ENCODE measurements at places on chromosomes 6 and 20.
A peak's percentile ranks its signal among the peaks of the same experiment; 100 is the strongest.

DNA sequence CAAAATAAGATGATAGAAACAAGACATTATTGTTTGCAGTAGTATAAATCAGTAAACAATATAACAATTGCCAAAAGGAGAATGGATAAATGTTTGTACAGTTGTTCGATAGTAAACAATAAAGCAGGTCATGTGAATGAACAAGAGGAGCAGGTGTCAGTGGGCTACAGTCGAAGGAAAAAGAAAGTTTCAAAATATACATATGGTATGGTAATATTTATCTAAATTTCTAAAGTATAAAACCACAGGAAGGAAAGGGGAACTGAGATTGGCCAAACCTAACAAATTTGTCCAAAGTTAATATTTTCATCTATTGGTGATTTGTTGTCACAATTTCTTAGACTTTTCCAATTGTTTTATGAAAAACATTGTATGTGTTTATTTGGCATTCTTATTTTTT, 110.9 kb downstream of the SH3BGRL2 start:
- DNase-seq, result no peak

- no peak for DNase-seq
Measured at GRCh38 chr6:162325051-162325450, 402.5 kb downstream of the PRKN start.

GRCh38 chr6:100185615-100186014, 191.6 kb upstream of the MCHR2 start:
- DNase-seq, result no peak

DNA sequence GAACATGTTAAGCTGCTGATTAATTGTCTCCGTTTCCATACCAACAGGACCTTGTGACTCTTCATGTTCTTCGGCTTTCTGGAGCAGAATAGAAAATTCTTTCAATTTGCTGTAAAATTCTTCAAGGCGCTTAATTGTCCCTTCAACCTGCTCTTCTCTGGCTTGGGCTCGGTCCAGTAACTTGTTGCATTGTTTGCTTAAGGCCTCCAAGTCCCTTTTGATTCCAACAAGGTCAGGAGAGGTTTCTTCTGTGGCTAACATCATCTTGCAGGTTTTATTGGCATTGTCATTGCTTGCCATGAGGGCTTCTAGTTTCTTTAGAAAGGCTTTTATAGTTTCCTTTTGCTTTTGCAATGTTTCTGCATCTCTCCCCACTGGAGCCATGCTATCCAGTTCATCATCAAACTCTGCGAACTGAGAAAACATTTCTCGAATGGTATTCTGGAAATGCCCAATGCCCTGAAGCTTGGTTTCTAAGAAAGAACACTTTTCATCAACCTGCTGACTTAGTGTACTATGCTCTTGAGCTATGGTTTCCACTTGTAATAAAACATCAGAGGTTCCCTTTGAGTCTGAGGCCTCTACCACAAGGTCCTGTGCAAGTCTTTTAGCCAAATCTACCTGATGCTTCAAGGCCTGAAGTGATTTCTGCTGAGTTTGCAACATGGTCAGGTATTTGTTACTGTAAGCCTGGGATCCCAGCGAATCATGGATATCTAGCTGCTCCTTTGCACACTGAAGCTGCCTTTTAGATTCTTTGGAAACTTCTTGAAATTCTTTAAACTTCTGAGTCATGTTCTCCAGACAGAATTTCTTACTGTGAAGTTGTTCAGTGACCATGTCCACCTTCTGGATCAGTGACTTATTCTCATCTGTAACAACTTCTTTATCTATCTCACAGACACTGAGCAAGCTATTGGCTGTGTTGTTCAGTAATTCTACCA, 90.2 kb downstream of the DST start:
- DNase-seq, result no peak

DNA sequence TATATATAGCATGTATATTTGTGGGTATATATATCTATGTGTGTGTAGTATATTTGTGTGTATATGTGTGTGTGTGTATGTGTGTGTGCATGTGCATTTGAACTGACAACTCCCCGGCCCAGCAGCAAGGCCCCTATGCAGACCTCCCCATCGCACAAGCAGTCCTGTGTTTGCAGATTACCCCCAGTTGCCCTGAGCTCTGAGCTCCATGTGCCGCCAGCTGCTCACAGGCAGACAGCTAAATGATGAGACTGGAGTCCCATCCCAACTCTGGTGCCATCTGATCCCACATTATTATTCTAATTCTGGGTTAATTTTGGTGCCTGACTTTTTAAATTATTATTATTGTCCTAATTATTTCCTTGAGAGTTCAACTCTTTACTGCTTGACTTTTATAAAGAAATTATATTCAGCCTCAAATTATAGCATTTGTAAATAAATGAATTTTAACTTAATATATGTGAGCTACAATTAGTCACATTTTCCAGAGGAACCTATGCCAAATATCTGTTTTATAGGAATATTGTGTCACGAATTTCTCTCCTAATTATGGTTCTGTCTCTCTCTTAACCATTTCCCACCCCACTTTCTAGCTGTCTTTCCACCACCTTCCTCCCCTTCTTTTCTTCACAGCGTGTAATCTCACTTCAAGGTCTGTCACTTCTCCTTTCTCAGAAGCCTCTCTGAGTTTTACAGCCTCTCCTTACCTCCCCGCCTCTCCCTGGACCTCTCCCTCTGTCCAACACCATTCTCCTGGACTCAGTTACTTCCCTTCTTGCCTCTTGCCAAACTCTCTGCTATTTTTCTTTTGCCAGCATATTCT, 90.6 kb upstream of the SYNDIG1 start:
- DNase-seq, result no peak

DNA sequence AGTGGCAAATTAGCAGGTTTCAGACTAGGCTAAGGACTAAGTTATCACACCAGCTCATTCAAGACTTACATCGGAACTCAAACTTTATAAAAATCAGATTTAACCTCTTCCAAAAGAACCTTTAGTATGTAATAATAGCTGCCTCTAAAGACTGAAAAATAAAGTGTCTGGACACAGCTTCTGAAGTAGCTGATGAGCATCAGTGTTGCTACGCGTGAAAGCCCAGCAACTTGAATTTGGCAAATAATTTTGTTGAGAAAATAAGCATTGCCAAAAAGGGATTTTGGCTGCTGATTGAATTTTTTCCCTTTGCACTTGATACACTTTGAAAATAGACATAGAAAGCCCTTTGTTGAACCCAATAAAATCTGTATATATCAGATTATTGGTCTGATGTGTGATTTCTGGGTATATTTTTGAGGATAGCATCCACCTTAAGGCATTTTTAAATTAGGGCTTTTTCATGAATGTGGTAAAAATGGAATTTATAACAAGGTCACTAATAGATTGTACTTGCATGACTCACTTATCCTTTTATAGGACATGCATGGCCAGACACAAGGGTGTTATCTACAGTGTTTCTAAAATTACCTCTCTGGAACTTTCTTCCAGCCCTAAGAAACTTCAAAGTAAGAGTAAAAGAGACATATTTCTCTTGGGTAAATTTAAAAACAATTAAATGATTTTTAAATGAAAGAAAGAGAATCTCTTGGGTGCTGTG, 350.4 kb downstream of the TENT5A start:
- DNase-seq, result no peak

DNA sequence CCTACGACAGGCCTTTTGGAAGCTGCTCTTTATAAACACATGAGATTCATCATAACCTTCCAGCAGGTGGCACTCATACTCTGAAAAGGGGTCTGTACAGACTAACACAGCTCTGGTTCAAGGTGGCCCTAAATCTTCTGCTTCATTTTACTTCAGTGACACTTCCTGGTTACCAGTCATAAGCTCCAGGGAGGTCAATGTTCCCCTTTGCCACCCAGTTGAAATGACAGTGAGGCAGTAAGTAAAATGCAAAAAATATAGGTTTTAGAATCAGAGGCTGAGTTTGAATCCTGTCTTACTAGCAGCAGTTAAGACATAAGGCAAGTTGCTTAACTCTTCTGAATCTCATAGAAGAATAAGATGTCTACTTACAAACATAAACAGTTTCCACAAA, 132.8 kb downstream of the CDK19 start:
- DNase-seq, result peak; percentile 36

DNA sequence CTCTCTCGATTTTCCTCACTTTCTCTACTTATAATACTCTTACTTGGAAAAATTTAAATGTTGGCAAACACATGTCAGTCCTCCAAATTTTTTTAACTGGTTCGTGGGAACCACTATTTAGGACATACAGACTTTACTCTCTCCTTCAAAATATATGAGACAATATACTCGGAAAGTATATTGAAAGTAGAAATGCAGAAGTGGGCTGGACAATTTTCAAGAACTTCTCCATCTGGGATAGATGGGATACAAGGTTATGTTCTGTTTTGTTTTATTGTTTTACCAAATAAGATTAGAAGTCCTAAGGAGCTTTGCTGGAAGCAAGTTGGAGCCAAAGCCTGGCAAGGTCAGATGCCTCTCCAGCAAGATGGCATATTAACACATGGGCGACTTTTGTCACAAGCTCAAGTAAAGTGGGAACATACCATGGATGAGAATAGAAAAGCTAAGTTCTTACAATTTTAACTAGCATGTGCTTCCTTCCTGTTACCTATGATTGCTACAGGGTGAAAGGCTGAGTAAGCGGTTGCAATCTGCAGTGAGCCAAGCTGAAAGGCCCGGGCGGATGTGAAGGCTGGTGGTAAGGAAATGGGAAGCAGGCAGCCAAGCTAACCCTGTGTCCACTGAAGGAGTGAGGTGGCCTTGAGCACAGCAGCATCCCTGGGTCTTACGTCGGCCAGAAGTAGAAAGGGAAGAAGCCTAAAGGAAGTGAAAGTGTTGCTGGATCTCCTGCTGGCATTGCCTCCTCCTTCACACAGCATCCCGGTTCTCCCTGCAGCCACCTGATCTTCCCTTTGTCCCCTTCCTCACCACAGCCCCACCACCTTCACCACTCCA, 7.1 kb downstream of the MAP3K5 start:
- no peak for DNase-seq

DNA sequence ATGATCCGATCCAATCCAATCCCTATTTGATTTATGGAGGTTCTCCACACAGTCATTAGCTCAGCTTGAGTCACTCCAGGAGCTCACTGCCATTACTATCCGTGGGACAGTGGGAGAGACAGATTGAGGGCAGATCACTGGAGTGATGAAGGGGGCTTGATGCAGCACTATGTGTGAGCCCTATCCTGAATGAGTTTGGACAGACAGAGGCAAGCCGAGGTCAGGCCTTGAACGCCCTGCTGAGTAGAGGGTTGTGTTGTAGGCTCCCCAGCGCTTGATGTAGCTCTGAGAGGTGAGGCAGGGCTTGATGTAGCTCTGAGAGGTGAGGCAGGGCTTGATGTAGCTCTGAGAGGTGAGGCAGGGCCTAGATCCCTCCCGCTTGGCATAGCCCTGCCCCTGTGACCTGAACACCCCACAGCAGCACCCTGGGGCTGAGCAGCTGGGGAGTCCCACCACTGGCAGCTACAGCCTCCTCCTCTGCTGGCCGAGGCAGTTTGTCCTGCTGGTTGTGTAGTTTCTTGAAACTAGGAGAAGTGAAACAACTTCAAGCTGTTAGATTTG, 58.7 kb downstream of the ZFAND3 start:
- DNase-seq, result no peak

DNA sequence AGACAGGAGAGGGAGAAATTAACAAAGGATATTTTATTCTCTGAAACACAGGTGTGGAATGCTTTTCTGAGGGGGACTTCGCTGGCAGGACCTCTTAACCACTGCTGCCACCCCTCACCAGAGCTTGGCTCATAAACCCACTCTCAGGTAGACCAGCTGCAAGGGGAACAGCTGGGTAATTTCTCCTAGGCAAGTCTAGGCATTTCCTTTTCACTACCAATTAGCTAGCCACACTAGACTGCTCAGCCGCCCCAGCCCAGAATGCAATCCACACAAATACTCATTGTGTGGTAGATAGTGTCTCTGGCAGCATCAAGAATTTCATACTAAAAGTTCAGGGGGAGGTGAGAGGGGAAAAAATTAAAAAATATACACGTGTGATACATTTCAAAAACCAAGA, 267.6 kb upstream of the ID4 start:
- no peak for DNase-seq
